ENCODE measurements at places on chromosomes 7 and 10.
A peak's percentile ranks its signal among the peaks of the same experiment; 100 is the strongest.

GRCh38 chr10:69612760-69613159 lies 17.3 kb upstream of the FAM241B start:
- H3K4me3 ChIP-seq: no peak overlapping the region
- DNase-seq: no peak
- no peaks in the 10 kb centered on the region for H3K36me3 ChIP-seq
- no peak overlapping the region for H3K27ac ChIP-seq
- H3K4me1 ChIP-seq: no peaks in the 10 kb centered on the region

- H3K36me3 ChIP-seq: no peaks in the 10 kb centered on the region
- DNase-seq: no peak
- no peaks in the 10 kb centered on the region for H3K27me3 ChIP-seq
- no peak overlapping the region for H3K4me3 ChIP-seq
- no peak overlapping the region for H3K27ac ChIP-seq
Measured at GRCh38 chr7:18177815-18178660, 150.4 kb upstream of the PRPS1L1 start.

DNA sequence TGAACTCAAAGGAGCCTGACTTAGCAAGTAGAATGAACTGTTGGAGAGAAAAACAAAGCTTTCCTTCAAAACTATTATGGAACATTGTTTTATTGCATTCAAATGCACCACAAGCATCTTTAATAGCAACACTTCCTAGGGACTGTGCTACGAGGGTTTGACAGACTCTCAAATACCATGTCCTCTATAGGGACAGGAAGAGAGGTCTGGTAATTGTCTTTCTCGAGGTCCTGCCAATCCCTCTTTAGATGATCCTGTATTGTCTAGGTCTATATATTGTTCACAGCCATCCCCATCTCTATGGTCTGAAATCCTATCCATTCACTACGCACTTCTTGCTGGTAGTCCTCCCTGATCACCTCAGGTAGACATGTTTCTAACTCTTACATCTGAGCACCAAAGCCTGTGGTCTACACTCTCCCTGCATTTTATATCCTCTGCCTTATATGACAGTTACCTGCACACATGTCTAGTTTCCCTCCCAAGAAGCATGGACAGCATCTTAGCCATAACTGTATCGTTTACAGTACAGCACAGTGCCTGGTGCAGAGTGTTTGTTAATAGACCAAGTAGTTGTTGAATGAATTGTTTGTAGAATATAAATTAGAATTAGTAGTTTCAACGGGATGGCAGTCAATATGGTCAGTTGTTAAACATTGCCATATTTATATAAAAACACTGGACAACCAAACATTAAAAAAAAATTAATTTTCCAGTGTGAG lies 21.7 kb upstream of the LRRC17 start:
- no peaks in the 10 kb centered on the region for H3K36me3 ChIP-seq
- H3K4me1 ChIP-seq: peaks cover 35% of the 10 kb centered on the region
- H3K27ac ChIP-seq: peak overlapping the region; percentile 65

- no peaks in the 10 kb centered on the region for H3K27me3 ChIP-seq
- H3K36me3 ChIP-seq: no peaks in the 10 kb centered on the region
- DNase-seq: peak; percentile 10
- no peak overlapping the region for H3K27ac ChIP-seq
- no peak overlapping the region for H3K4me3 ChIP-seq
Measured at GRCh38 chr7:23276376-23276775, 22.8 kb upstream of the MALSU1 start.

- H3K36me3 ChIP-seq: no peaks in the 10 kb centered on the region
- H3K27ac ChIP-seq: no peak overlapping the region
- no peaks in the 10 kb centered on the region for H3K27me3 ChIP-seq
- peaks cover 18% of the 10 kb centered on the region for H3K4me1 ChIP-seq
Measured at GRCh38 chr7:70037171-70037933, 439.1 kb downstream of the AUTS2 start.

DNA sequence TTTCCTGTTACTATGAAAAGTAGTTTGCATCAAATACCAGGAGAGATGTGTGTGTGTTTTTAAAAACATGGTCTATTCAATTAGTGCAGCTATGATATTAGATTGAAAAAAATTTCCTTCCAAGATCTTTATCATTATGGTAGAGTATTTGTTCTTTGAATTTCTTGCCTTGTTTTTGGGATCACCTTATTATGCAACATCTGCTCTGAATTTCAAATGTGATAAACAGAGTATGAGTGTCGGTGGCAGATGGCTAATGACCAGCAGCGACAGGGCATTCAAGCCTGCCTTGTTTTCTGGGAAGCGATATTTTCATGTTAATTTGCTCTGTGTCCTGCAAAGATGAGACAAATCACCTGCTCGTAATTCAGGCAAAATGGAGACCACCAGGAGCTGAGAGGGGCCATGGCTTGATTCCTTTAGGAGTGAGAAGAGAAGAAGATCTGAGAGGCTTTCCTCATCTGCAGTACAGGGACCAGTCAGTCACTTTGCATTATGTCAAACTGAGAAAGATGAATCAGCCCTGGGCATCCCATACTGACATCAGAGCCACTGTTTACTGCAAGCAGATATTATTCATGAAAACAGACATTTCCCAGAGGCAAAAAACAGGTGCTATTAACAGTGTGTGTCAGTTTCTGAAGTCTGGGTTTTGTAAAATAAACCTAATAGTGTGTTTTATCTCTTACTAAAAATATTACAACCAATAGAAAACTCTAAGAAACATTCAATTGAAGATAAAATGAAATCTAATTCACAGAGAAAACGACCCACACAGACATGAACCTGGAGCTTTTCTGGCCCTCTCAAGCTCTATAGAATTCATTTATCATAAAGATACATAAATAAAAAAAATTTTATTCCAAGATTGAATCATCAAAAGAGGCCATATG lies 67.6 kb downstream of the CDK6 start:
- peak overlapping the region; percentile 83 for H3K27ac ChIP-seq
- peaks cover 62% of the 10 kb centered on the region for H3K4me1 ChIP-seq
- peak; percentile 48 for DNase-seq
- no peaks in the 10 kb centered on the region for H3K27me3 ChIP-seq

DNA sequence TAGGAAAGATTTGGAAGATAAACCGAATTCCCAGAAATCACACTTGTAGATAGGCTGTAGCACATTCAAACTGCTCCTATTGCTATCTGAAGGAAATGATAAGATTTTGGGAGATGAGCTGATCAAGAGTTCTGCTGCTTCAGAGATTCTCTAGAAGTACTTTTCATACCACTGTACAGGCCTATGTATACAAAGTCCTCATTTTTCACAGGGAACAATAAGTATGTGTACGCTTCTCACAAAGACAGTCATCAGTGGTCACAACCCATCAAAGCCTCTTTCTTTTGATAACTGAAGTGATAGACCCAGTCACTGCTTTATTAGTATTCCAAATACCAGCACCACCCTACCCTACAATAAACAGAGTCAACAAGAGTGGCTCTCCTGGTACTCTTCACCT lies 15.6 kb upstream of the SEPTIN7 start:
- H3K4me3 ChIP-seq: no peak overlapping the region
- no peak for DNase-seq
- no peak overlapping the region for H3K27ac ChIP-seq
- no peaks in the 10 kb centered on the region for H3K36me3 ChIP-seq
- no peaks in the 10 kb centered on the region for H3K27me3 ChIP-seq
- H3K4me1 ChIP-seq: no peaks in the 10 kb centered on the region

DNA sequence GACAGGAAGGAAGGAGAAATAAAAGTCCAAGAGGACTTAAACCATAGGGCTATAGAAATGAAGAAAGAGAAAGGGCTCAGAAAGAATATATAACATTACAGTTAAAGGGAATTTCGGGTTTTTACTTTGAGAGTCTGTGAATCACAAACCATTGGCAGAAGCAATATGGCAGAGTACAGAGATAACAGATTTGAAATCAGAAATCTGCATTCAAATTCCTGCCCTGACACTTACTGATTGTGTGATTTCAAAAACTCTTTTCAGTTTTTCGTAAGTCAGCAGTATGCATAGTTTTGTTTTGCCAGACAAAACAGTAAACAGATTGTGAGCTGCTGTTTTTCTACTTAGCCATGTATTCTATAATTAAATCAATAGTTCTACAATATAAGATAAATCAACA lies 8.2 kb downstream of the JMJD1C start:
- DNase-seq: no peak
- H3K4me3 ChIP-seq: no peak overlapping the region
- H3K36me3 ChIP-seq: no peaks in the 10 kb centered on the region
- H3K27me3 ChIP-seq: no peaks in the 10 kb centered on the region
- peak overlapping the region; percentile 72 for H3K27ac ChIP-seq
- H3K4me1 ChIP-seq: peaks cover 31% of the 10 kb centered on the region

GRCh38 chr7:12747687-12748306 lies 60.4 kb downstream of the ARL4A start:
- H3K27me3 ChIP-seq: no peaks in the 10 kb centered on the region
- H3K27ac ChIP-seq: no peak overlapping the region
- no peaks in the 10 kb centered on the region for H3K4me1 ChIP-seq

- no peak for DNase-seq
- no peaks in the 10 kb centered on the region for H3K4me1 ChIP-seq
- no peak overlapping the region for H3K27ac ChIP-seq
- H3K4me3 ChIP-seq: no peak overlapping the region
Measured at GRCh38 chr10:71413581-71413980, 16.9 kb downstream of the CDH23 start.
